ENCODE measurements at places on chromosomes 12 and 14. TPM values are rescaled to one million over a fixed set of nuclear protein-coding genes. Genes with fewer than 3 reads are reported as not detected.

DNA sequence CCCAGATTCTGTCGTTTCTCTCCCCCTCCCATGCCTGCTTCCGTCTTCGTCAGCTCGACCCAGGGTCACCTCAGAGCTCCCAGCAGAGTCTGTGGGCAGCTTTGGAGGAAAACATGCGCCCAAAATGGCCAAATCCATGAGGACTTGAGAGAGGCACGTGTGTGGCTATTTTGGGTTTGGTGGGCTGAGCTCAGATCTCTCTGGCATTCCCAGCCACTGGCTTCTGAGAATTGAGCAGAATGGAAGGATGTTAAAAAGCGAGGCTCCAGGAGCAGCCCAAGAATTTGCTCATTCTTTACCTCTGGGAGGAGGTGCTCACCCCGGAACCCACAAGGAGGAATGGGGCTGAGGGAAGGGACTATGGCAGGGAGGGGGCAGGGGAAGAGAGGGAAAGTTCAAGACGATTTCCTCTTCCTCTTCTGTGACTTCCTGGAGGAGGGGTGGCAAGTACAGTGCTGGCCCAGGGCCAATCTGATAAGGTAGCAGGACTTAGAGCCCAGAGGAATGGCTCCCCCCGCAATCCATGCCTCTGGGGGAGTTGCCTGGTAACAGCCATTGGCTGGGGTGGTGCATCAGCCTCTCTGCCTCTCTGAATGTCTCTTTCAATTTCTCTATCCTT is 20.1 kb downstream of the TSPAN9 start:
- DNase-seq: no peak

- no peak for DNase-seq
Observed at GRCh38 chr12:106362971-106363370, 5.4 kb downstream of the POLR3B start.

DNA sequence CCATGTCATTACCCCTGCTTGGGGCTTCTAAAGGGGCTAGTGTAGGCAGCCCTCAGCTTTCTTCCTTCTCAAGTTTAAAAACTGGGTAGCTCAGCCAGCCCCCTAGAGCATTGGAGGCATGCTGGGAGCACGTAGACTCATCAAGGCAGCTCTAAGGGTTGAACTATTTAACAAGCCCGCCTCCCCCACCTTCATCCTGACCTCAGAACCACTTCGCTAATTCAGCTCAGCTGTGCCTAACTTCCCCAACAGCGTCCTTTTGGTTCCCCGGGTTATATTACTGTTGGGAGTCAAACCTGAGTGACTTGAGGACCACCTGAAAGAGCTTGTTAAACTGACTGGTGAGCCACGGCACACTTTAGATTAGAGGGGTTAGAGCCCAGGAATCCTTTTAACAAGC is 30.1 kb downstream of the MAX start:
- no peak for DNase-seq

GRCh38 chr14:99234961-99235571 is 36.9 kb downstream of the BCL11B start:
- no peak for DNase-seq

DNA sequence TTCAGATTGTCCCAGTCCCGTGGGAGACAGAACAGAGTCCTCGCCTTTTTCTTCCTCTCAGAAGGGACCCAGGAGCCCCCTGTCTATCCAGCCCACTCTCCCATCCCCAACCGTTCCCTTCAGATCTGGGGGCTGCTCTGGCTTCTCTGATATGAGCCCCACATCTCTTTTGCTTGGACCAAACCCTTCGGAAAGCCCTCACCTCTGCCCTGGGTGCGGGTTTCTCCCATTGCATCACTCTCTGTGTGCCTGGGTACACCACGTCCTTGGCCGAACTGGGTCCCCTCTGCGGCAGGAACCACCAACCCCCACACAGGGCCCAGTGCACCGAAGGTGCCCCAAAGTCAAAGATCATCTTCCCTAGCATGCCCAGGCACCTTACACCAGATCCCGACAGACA is 87.8 kb downstream of the DICER1 start:
- no peak for DNase-seq

The TMEM52B gene
- not detected for total RNA-seq

The RDH12 gene
- not detected for total RNA-seq
